ENCODE measurements at places on chromosomes 16 and 17.

DNA sequence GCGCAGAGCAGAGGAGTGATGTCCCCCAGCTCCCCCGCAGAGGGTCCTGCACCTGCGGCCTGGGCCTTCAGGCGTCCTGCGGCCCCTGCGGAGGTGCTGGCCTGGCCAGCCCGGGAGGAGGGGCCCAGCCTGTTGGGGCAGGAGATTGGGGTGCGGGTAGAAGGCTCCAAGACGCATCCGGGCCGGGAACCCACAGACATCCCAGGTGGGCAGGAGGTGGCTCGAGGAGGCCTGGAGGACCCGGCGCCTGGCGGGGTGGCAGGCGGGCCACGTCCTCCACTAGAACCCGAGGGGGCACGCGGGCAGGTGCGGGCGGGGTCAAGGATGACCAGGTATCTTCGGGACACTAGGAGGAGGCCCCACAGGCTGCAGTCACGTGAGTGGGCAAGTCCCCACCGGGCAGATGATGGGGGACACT, 647 bp upstream of the SECTM1 start:
- DNase-seq: no peak

- no peak for DNase-seq
Observed at GRCh38 chr16:84640145-84640544, 8.2 kb upstream of the KLHL36 start.

DNA sequence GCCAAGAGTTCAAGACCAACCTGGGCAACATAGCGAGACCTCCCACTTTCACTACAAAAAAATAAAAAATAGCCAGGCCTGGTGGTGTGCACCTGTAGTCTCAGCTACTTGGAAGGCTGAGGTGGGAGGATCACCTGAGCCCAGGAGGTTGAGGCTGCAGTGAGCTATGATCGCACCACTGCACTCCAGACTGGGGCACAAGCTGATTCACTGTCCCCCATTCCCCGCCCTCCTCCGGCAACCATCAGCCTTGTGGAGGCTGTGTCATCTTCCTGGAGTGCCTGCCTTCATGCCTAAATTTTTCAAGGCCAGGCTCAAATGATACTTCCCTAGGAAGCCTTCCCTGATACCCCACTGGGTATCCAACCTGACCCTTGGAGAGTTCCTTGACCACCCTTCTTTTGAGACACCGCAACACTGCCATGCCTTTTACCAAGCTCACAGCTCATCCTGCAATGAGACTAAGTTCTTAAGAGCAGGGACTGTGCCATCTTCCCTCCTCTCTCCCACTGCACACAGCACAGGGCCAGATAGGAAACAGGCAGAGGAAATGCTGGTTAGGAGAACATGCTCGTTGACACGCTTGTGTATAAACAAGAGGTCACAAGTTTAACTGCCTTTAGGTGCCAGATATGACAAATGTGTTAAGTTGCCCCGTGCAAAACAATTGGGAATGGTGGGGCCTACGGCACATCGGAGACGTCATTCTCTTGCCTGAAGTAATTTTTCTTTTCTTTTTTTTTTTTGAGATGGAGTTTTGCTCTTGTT, 3.9 kb upstream of the SRCAP start:
- DNase-seq: no peak

DNA sequence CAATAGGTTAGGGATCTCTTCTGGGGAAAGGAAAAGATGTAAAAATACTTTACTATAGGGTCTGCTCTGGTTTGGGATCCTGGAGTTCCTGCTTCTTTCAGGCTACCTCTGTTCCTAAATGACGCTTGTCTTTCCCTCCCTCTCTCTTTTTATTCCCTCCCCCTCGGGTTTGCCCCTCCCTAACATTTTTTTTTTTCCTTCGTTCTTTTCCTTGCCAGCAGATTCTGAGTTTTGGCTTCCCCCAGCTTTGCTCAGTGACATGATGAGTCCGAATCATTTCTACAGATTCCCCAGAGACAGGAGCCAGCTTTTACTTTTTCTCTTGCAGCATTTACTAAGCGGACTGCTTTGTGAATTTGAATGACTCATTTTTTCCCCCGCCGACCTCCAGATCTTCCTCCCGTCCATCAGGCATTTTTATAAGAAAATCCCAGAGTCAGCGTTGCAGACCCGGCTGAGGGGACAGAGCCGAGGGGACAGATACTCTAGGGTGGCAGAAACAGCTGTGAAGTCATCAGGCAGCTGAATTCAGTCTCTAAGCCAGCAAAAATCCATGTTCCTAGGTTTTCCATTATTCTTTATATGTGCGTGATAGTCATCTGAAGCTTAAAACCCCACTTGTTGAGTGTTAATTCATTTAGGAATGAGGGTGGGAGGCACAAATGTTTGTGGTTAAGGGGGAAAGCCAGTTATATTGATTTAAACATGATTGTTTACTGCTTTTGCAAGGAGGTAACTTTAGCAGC, at the start of gene TMEM100:
TMEM100 (minus strand) TSS at position 123 of the 746 bp plus-strand sequence. CDS start 1,794 bp downstream, outside the sequence.
- DNase-seq: peak; percentile 33

GRCh38 chr17:47131761-47132160, 57.3 kb downstream of the CDC27 start:
- DNase-seq: no peak
